ENCODE measurements at places on chromosomes 2 and 18.

- no peak for ATAC-seq
Observed at GRCh38 chr2:19409046-19409445, 50.6 kb upstream of the OSR1 start.

GRCh38 chr18:3911413-3911812 lies 461.4 kb downstream of the TGIF1 start:
- ATAC-seq = no peak

GRCh38 chr2:231172025-231172424 lies 26.4 kb upstream of the ARMC9 start:
- ATAC-seq = no peak

DNA sequence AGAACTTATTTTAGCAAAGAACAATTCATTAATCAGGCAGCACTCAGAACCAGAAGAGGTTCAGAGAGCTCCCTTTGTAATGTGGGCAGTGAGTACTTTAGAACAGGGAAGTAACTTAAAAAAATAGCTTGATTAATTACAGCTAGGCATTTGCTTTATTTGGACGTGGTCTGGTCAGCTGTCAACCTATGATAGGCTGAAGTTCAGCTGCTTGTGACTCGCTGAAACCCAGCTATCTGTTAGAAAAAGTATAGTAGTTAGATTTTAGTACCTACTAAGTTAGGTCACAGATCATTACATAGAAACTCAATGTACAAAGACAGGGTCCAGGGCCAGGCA lies 40.0 kb downstream of the PKDCC start:
- ATAC-seq = no peak

GRCh38 chr2:18790509-18791171 lies 201.3 kb upstream of the NT5C1B start:
- ATAC-seq = no peak

- no peak for ATAC-seq
Observed at GRCh38 chr2:96866986-96867755, 2.7 kb downstream of the SEMA4C start.

DNA sequence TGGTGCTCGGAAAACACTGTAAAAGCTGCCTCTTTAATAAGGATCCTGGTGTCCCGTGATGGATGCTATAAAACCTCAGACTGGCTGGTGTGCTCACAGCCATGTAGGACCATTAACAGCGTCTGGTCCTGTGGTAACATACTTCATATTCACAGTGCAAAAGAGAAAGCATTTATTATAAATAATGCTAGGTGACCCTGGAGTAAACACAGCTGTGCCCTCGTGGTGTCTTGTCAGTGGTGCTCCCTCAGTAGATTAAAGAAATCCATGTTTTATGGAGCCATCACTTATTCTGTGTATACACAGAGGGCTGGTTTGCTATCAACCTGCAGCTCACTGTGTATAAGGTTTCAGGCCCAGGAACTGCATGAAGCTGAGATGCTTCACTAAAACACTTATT lies 106.9 kb downstream of the CDK15 start:
- ATAC-seq = no peak

DNA sequence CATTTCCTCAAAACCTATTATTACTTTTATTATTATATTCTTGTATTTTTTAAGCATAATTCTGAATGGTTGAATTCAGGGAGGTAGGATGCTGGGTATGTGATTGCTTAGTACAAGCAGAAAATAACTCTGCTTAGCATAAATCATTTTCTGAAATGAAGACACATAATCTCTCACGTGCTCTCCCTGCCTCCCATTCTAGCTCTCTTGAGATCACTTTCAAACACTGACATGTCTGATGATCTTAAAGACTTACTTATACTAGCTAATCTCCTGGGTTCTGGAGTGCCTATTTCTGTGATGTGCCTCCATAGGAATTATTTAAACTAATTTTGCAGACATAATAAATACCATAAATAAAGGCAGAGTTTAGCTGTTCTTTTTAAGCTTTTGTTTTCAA lies 1136.0 kb downstream of the SUCLG1 start:
- no peak for ATAC-seq

DNA sequence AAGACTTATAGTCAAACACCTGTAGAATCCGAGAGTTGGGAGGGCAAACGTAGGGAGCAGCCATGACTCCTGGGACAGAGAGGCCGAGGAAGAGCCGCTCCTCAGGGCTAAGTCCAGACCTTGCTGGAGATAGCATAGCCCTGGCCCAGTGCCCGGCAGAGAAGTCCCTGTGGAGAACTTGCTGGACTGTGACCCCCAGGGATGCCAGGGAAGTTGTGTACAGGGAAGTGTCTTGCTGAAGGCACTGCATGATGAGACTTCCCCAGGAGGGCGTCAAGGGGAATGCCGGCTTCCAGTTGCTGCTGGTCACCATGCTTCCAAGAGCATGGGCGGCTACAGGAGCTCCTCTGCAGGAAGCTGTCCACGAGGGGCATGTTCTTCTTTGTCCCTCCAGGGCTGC lies 8.6 kb upstream of the CNDP1 start:
- no peak for ATAC-seq

DNA sequence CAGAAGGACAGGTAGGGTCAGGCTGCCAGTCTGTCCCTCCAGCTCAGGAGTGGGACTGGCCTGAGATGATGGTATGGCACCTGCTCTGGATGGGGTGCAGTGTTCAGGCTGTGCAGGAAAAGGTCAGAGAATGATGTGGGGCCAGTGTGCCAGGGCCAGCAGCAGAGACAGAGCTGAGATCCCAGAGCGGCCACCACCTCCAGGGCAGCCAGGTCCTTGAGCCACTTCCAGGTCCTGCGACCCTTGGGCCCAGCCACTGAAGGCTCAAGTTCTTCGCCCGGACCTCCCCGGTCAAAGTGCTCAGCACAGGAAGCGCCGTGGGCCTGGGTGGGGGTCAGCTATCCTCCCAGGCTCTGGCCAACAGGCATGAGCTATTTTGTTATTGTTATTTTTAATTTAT lies 12.1 kb upstream of the ARMC9 start:
- no peak for ATAC-seq

GRCh38 chr18:46452820-46453219 lies 204.2 kb downstream of the LOXHD1 start:
- ATAC-seq = no peak

- no peak for ATAC-seq
Observed at GRCh38 chr2:85772019-85772745, 18.4 kb downstream of the ATOH8 start.

DNA sequence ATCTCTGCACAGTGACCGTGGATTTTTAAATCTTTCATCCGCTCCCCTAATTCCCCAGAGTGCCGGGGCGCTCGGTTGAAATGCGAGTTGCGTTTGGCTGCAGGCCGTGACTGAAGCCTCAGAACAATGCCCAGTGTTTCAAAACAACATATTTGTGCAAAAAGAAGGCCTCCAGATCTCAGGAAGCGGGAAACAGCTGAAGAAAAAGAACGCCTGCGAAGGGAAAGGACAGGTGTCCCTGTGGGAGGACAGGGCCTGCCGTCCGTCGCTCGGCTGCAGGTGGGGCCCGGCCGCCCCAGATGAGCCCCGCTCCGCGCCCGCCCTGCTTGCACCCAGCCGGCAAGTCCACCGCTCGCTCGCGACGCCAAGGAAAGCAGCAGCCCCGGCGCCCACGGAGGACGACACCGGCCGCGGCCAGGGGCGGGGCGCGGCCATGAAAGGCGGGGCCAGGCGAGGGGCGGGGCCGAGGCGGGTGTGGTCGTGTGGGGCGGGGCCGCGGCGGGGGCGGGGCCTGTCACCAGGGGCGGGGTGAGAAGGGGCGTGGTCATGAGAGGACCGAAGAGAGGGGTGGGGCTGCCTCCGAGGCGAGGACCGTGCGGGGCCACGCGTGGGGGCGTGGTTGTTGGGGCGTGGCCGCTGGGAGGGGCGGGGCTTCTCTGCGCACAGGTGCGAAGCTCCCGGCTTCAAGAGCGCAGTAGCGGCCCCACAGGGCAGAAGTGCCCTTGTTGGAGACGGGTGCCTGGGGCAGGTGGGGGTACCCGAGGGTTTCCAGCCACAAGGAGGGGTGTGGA lies 17.6 kb upstream of the BOK start:
- peak; percentile 60 for ATAC-seq

DNA sequence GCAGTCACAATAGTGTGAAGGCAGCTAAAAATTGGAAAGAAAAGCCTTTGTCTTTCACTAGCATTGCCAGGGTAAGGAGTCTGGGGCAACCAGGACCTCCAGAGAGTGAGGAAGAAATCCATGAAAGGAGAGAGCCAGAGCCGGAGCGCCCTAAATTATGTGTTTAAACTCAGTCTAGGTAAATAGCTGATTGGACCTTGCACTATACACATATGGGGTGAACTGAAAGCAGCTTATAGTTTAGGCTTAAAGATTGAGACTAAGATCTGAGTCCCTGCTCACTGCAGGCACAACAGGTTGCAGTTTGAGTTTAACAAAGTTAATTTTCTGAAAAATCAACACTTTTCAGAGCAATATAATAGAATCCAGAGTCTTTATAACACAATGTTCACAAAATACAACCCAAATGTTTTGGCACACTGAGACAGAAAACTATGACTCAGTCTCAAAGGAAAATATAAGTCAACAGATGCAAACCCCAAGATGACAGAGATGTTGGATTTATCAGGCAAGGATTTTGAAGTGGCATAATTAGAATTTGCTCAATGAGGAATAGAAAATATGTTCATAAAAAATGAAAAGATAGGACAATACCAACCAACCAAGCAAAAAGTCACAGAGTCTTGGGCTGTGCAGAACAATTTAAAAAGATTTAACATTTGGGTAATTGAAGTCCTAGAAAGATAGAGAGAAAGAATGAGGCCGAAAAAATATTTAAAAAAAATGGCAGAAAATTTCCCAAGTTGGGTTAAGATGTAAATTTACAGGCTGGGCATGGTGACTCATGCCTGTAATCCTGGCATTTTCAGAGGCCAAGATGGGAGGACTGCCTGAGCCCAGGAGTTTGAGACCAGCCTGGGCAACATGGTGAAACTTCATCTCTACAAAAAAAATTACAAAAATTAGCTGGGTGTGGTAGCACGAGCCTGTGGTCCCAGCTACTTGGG lies 39.6 kb downstream of the DOK1 start:
- ATAC-seq = no peak

DNA sequence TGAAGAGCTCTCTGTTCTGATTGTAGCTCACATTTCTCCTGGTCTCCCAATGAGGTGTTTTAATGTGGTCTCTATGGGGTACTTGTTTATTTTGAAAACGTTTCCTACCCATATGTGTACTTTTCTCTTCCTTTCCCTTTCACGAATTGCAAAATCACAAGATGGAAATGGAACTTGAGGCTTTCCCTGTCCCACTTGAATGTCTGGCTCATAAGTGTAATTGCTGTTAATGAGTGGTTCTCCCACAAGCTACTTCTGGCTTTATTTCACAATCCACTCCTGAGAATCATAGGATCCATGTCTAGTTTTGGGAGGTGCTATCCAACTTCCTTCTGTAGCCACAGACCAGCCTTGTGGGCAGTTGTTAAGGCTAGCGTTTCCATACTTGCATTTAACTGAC lies 81.1 kb upstream of the CAVIN2 start:
- no peak for ATAC-seq

GRCh38 chr2:5713101-5713500 lies 20.9 kb downstream of the SOX11 start:
- no peak for ATAC-seq

GRCh38 chr18:56034949-56035348 lies 447.0 kb upstream of the TCF4 start:
- no peak for ATAC-seq

DNA sequence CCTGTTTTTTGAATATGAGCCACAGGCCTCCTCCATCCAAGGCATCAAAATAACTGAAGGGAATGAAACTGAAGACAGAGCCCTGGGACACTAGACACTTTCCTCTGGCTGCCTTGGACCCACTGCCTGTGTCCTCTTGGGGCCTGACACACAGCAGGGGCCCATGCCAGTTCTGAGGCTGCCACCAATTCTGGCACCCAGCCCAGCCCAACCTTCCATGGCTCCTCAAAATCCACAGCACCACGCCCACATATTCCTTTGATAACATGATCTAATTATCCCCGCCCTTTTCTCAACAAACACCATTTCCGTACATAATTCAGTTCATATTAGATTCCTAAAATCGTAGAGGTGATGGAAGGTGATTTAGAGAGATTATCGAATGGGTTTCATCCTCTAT lies 64.2 kb downstream of the EMX1 start:
- no peak for ATAC-seq

DNA sequence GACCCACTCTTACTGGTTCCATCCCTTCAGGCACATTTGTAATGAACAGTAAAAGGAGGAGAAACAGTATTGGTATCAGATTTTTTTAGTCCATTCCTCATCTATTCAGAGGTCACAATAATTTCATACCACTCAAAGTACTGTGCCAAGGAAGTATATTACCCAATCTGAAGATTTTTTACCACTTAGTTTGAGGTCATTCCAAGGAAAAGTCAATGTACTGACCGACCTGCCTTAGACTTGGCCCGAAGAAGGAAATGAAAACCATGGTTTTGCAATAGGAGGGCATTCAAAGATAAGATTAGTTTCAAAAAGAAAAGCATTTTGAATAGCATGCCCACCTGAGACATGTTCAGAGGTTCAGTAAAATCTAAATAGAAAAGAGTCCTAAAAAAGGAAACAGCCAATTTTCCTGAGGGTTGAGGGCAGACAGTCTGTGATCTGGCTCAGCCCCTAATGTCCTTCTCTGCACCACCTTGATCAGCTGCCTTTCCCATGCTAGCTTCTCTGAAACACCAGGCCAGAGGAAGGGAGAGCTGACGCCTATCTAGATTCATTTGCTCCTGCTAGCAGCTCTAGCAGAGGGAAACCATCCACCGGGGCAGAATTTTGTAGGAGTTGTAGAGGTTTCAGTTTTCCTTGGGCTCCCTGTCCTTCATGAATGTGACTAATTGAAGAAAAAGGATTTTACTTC lies 107.3 kb upstream of the FZD5 start:
- no peak for ATAC-seq

DNA sequence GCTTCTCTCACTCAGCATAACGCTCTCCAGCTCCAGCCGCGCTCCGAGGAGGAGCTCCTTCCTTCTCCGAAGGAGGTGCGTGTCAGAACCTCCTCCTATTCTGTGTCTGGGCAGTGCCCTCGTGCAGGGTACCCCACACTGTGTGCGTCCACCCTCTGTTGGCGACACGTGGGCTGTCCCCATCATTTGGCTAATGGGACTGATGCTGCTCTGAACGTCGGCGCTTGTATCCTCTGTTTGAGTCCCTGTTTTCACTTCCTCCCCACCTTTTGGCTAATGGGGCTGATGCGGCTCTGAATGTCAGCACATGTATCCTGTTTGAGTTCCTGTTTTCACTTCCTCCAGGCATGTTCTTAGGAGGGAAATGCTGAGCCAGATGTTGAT lies 22.2 kb downstream of the KCNG2 start:
- no peak for ATAC-seq

DNA sequence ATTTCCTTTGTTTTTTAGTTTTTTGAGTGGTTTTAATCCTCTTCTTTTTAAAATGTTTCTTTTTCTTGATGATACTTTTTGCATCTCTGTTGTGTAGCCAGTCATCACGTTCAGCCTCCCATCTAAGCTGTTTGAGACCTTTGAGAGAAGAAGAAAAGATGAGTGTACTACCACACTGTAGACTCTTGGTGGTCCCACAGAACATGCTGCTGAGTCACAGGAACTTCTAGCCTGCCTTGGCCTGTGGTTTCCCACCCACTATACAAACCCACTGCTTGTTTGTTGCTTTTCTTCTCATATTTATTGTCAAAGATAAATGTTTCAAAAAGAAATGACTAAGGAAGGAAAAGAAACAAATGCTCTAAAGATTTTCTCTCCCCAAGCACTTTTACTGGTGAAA lies 5.5 kb downstream of the CEBPZOS start:
- peak; percentile 83 for ATAC-seq

GRCh38 chr2:163692081-163692480 lies 43.7 kb downstream of the FIGN start:
- no peak for ATAC-seq
